NCI-H187 (cell line): ENCODE measurements at places on chromosomes 5 and 9.

DNA sequence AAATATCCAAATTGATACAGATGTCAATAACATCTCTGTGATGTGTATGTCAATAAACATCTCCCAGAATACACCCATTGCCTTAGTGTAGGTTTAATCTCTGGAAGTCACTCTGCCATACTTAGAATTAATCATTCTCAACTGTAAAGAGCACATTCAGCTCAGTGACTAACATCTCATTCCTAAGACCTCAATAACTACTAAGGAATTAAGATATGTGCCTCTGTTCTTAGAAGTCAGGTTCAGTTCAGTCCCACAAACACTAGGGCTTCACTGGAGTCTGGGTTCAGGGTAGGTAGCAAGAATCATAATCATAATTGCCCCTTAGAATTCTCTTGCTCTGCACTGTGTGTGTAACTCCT, 31.7 kb downstream of the UGCG start:
- DNase-seq, result no peak

DNA sequence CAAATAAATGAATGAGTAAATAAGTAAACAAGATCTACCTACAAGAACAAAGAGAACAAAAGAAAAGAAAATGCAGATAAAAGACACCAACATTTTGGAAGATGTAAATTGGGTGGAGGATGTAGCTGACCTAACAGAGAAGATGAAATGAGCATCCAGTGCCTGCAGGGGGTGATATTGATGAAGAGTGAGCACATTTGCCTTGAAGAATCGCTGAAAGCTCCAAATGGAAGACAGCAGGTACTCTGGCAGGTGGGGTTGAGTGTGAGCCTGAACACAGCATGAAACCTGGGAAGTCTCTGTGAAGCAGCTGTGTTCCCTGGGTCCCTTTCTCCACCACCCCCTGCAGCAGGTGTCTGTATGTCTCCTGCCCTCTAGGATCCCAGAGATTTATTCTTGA, 125.6 kb downstream of the NXNL2 start:
- no peak for DNase-seq

- DNase-seq, result no peak
Measured at GRCh38 chr5:145699846-145700245, 135.3 kb downstream of the PRELID2 start.

DNA sequence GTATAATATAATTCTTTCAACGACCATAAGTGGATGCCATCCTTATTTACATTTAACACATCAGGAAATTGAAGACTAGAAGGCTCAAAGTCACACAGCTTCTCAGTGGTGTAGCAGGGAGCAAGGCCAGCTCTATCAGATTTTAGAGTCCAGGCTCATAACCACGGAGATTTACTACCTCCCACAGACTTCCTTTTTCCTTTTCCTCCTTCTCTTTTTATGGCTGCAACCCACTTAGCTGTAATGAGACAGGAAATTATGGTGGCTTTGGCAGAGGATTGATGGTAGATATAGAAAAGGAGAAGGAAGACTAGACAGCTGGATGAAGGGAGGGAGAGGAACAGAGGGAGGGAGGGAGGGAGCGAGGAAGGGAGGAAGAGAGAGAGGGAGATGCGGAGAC, 47.4 kb downstream of the SPEF2 start:
- no peak for DNase-seq

DNA sequence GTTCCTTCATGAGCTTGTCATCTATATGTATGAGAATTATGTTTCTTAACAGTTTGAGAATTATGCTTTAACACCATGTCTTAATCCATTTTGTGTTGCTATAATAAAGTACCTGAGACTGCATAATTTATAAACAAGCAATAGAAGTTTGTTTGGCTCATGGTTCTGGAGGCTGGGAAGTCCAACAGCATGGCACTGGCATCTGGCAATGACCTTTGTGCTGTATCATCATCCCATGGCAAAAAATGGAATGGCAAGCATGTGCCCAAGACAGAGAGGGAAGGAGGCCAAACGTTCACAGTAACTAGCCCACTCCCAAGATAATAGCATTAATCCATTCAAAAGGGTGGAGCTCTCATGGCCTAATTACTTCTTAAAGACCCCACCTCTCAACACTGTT, 67.6 kb downstream of the MTX3 start:
- no peak for DNase-seq

- no peak for DNase-seq
Measured at GRCh38 chr5:154603953-154604679, 126.1 kb upstream of the HAND1 start.

DNA sequence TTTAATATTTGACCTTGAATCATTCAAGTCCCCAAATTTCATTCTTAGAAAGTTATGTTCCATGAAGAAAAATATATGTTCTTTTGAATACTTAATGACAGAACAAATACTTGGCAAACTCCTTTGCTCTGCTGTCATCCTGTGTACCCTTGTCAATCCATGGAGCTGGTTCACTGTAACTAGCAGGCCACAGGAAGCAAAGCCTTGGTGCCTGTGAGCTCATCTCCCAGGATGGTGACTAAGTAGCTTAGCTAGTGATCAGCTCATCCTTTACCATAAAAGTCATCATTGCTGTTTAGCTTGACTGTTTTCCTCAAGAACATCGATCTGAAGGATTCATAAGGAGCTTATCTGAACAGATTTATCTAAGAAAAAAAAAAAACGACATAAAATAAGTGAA, 65.4 kb downstream of the WDR41 start:
- DNase-seq, result no peak

- no peak for DNase-seq
Measured at GRCh38 chr5:89493414-89493813, 610.4 kb upstream of the MEF2C start.

- no peak for DNase-seq
Measured at GRCh38 chr9:21144603-21145002, 3.0 kb upstream of the IFNW1 start.

DNA sequence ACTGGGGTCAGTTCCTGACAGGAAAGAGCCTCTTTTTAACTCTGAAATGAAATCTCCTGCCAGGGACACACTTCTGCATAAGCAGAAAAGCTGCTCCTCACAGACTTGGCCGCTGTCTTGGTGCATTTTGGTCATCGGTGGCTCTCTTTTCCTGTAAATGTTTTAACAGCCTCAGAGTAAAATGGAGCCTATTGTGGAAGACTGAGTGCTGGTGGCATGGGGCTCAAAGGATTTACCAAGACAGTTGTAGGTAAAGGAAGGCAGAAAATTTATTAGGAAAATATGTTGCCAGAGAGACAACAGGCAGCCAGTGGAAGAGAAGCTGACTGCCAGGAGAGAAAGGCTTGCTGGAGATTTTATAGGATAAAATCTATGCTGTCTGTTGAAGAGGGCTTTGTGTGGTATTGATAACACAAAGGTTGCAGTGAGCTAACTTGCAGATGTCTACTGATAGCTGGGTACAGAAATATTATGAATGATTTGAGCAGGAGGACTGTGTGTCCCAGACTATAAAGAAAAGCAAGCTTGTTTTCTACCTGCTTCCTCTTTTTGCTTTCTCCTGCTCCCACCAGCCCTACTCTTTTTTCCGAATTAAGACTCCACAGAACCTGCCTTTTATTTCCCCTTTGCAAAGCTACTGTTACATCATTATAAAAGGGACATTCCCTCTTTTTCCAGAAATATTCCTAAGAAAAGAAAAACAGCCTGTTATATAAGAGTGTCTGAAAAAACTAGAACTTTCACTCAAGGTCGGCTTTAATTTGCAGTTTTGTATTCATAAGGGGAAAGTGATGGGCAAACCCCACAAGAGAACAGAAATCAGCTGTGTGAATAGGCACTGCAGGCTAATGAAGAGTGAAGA, 27.9 kb upstream of the IFNA14 start:
- no peak for DNase-seq

DNA sequence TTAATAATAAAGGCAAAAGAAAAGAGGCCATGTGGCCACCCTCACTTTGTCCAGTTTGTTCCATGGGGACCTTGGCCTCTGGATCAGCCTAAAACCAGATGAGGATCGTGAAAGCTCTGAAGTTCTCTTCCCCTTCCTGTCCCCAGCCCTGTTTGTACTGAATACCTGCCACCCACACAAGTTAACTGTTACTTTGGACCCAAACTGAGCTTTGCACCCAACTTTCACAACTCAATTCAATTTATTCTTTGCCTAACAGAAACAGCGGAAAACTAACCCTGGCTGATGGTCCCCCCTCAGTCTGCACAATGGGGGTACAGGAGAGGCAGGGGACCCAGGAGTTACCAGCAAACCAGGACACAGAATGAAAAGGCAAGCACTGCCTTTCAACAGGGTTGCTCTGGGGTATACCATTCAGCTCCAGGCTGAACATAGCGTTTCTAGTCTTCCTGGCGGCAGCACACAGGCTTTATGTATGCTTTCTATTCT, 28.2 kb downstream of the ABCA1 start:
- DNase-seq, result no peak

DNA sequence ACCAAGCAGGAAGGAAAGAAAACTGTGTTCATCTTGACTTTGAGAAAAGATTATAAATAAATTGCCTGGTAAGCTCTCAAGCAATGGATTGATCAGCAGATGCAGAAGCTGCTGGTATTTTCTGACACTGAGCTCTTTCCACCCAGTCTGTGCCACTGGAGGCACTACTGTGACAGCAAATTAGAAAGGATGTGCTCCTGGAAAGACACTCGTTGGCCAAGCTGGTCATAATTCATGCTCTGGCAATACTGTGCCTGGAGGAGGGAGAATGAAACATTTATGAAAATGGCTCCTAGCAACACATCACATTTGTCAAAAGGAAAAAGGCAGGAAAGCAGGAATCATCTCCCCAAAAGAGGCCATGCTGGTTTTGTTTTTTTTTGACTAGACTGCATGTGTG, 84.2 kb downstream of the CAVIN4 start:
- DNase-seq, result no peak

GRCh38 chr5:44839018-44839681, 30.4 kb downstream of the MRPS30 start:
- DNase-seq, result no peak

GRCh38 chr5:179198825-179199224, 138.7 kb downstream of the ZNF354C start:
- no peak for DNase-seq

- DNase-seq, result no peak
Measured at GRCh38 chr5:59231221-59231931, 648.5 kb downstream of the RAB3C start.

DNA sequence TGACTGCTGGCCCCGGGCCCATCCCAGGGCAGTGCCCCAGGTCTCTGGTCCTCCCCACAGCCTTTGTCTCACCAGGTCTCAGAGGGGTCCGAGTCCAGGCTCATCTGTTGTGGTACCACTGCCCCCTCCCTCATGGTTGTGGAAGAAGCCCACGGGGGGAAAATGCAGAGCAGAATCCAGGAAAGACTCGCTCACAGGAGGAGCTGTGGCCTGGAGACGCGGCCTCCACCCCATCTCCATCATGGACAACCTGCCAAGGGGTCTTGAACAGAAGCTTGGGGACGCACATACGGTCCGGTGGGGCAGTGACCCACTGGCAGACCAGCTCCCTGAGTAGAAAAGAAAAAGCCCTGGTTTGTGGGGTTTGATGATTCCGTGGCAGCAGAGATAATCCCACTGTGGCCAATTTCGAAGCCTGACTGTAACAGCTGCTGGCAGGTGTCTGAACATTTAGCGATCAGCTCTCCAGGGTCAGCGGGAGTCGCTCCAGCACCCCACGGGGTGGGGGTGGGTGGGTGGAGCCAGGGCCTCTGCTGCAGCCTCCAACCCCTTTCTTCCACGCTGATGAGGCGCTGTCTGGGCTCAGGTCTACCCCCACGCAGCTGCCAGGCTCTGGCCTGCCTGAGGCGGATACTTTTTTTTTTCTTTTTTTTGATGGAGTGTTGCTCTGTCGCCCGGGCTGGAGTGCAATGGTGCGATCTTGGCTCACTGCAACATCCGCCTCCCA, 1.9 kb upstream of the GRIN1 start:
- no peak for DNase-seq

DNA sequence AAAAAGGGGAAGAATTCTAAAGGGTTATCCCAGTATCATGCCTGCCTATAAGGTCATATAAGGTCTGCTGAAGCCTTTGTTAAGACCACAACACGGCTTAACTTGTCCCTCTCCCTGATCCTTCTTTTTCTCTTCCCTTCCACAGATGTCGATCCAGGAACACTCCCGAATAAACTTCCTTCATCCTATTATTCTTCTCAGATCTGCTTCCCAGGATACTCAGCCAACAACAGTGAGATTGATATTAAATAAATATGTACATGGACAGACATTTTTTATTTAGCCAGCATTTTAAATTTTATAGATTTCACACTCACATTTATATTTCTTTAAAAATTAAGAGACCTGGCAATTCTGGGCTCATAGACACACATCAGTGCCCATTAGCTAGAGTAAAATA, 44.1 kb downstream of the DPYSL3 start:
- no peak for DNase-seq

GRCh38 chr9:92378865-92379560, 25.4 kb downstream of the OGN start:
- no peak for DNase-seq

- DNase-seq, result no peak
Measured at GRCh38 chr9:98660541-98660940, 48.2 kb downstream of the GABBR2 start.

- DNase-seq, result no peak
Measured at GRCh38 chr9:111148052-111149017, 110.1 kb upstream of the LPAR1 start.

DNA sequence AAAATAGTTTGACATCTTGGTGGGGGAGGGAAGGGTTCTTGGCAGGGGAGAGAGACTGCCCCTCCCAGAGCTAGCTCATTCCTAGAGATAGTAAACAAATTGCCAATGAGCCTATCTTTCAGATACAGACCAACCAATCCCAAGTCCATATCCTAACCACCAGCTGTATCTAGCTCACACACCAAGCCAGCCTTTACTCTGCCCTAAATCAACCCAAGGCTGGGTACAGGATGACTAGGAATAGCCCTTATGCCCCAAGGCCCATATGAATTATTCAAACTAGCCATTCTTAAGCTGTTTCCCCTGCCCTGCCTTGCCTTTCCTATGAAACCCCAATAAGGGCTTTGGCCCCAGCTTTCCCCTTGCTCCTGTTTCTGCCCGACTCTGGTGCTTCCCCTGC, 281.3 kb upstream of the PANK3 start:
- no peak for DNase-seq

GRCh38 chr5:115894342-115894741, 52.6 kb downstream of the AP3S1 start:
- DNase-seq, result no peak

- DNase-seq, result no peak
Measured at GRCh38 chr9:73118898-73119554, 32.6 kb upstream of the ANXA1 start.

DNA sequence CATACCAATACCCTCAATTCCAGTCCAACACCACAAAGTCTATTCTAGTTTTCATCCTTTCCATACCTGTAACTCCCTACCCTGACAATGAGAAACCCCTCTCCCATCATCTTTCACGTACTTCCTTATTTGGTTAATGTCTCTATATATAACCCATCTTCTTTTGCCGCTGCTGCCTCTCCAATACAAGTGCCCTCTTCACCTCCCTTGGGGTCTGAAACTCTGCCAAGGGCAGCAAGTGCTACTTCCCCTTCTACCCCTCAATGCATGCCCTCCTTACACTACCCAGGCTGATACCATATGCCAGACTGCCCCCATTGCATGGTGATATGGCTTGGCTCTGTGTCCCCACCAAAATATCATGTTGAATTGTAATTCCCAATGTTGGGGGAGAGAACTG, 24.4 kb upstream of the SMIM15 start:
- no peak for DNase-seq
